ENCODE measurements at places on chromosomes 13 and 19.

DNA sequence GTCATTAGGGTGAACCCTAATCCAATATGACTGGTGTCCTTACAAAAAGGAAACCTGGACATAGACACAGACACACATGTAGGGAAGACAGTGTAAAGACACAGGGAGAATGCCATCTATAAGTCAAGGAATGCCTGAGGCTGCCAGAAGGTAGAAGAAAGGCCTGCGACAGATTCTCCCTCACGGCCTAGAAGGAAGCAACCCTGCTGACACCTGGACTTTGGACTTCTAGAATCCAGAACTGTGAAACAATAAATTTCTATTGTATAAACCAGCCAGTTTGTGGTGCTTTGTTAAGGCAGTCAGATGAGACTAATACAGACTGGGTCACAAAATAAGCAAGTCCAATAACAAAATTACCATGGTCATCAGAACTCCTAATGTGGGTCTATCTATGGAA is 120.4 kb downstream of the ENOX1 start:
- H3K36me3 ChIP-seq: no peaks in the 10 kb centered on the region
- H3K27ac ChIP-seq: no peak overlapping the region
- H3K27me3 ChIP-seq: peaks cover 7% of the 10 kb centered on the region
- peaks cover 9% of the 10 kb centered on the region for H3K4me1 ChIP-seq
- H3K4me3 ChIP-seq: no peak overlapping the region

DNA sequence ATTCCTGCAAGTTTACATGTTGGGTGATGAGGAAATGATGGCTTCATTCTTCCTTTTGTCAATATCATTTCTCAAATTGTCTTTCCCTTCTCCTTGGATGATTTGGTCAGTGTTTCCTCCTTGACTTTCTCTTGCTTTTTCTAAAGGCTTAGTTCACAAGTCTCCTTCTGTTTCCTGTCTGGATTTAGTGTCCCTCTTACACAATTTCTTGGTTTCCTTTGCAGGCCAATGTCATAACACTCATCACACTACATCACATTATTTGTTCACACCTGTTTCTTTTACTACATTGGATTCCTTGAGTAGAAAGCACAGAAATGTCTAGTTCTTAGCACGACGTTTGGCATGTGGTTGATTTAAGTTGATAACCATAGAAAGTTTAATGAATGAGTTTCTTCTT is 490.7 kb downstream of the TDRD3 start:
- H3K36me3 ChIP-seq: no peaks in the 10 kb centered on the region
- no peak overlapping the region for H3K4me3 ChIP-seq
- DNase-seq: no peak
- no peaks in the 10 kb centered on the region for H3K27me3 ChIP-seq
- no peaks in the 10 kb centered on the region for H3K4me1 ChIP-seq
- H3K27ac ChIP-seq: no peak overlapping the region

DNA sequence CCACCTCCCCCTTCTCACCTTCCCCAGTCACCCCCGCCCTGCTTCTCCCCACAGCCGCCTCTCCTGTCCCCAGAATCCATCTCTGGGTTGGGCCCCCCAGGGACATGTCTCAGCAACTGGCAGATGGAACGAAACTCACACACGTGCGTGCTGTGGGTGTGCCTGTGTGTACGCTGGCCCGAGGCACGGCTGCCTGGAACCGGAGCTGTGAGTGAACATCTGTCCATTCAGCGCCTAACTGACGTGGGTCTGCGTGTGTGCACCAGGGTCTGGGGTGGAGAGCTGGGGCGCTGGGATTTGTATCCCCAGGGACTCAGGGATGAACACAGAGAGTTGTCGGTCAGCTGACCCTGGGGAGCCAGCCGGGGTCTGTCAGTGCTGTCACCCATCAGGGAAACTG is 752 bp upstream of the HAS1 start:
- H3K36me3 ChIP-seq: no peaks in the 10 kb centered on the region
- no peaks in the 10 kb centered on the region for H3K4me1 ChIP-seq
- no peak overlapping the region for H3K4me3 ChIP-seq
- H3K27ac ChIP-seq: no peak overlapping the region

- no peaks in the 10 kb centered on the region for H3K4me1 ChIP-seq
- no peak overlapping the region for H3K27ac ChIP-seq
- peaks cover 2% of the 10 kb centered on the region for H3K27me3 ChIP-seq
- no peak overlapping the region for H3K4me3 ChIP-seq
- DNase-seq: no peak
- no peaks in the 10 kb centered on the region for H3K36me3 ChIP-seq
Measured at GRCh38 chr13:21938168-21938567, 267.3 kb downstream of the FGF9 start.

- DNase-seq: no peak
- no peak overlapping the region for H3K4me3 ChIP-seq
- H3K36me3 ChIP-seq: peaks cover 11% of the 10 kb centered on the region
- H3K27me3 ChIP-seq: peaks cover 16% of the 10 kb centered on the region
Measured at GRCh38 chr19:485077-485476, 11.2 kb upstream of the MADCAM1 start.

DNA sequence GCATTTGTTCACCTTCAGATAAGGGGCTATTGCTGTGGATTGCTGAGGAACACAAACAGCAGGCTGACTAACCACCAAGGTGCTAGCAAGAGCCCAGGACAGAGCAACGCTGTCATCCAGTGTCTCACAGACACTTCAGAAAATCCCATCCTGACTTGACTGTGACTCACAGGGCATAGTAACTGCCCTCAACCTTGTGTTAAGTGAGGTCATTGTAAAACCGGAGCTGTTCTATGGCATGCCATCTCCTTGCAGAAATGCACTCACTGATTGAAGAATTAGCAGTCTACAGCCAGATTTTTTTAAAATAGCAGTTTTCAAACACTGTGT is 51.1 kb downstream of the TNFRSF19 start:
- H3K36me3 ChIP-seq: no peaks in the 10 kb centered on the region
- no peaks in the 10 kb centered on the region for H3K4me1 ChIP-seq

GRCh38 chr19:2325281-2326046 is 2.9 kb downstream of the LSM7 start:
- H3K27ac ChIP-seq: no peak overlapping the region
- peaks cover 45% of the 10 kb centered on the region for H3K4me1 ChIP-seq
- H3K36me3 ChIP-seq: peaks cover 41% of the 10 kb centered on the region
- peak overlapping the region; percentile 95 for H3K4me3 ChIP-seq
- no peaks in the 10 kb centered on the region for H3K27me3 ChIP-seq

- no peaks in the 10 kb centered on the region for H3K27me3 ChIP-seq
- peak; percentile 45 for DNase-seq
- peaks cover 2% of the 10 kb centered on the region for H3K36me3 ChIP-seq
- no peak overlapping the region for H3K4me3 ChIP-seq
- H3K27ac ChIP-seq: peak overlapping the region; percentile 28
Measured at GRCh38 chr19:48632692-48633147, 4.5 kb downstream of the DBP start.

DNA sequence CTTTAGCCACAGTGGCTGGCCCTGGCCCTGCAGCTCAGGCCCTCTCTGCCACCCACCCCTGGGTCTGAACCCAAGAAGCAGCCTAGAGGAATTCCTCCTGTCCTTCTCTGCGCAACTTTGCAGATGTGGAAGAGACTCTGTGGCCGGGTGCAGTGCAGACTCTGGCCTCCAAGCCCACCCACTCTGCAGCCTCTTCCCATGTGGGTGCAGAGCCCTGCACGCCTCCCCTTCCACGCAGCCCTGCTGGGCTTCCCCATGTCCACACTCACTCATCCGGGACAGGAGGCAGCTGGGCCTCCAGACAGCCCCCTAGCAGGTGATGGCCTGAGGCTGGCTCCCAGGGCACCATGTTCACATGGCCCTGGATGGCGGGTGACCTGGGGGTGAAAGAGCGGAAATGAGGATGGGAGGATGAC is 2.5 kb downstream of the TEX29 start:
- H3K27me3 ChIP-seq: no peaks in the 10 kb centered on the region
- no peaks in the 10 kb centered on the region for H3K36me3 ChIP-seq
- H3K4me3 ChIP-seq: peak overlapping the region; percentile 75
- peaks cover 10% of the 10 kb centered on the region for H3K4me1 ChIP-seq
- no peak for DNase-seq
- H3K27ac ChIP-seq: no peak overlapping the region
